ENCODE measurements at places on chromosomes 16 and 17.
A peak's percentile ranks its signal among the peaks of the same experiment; 100 is the strongest.

GRCh38 chr17:980406-981291 is 1.1 kb upstream of the NXN start:
- DNase-seq: peak; percentile 91

DNA sequence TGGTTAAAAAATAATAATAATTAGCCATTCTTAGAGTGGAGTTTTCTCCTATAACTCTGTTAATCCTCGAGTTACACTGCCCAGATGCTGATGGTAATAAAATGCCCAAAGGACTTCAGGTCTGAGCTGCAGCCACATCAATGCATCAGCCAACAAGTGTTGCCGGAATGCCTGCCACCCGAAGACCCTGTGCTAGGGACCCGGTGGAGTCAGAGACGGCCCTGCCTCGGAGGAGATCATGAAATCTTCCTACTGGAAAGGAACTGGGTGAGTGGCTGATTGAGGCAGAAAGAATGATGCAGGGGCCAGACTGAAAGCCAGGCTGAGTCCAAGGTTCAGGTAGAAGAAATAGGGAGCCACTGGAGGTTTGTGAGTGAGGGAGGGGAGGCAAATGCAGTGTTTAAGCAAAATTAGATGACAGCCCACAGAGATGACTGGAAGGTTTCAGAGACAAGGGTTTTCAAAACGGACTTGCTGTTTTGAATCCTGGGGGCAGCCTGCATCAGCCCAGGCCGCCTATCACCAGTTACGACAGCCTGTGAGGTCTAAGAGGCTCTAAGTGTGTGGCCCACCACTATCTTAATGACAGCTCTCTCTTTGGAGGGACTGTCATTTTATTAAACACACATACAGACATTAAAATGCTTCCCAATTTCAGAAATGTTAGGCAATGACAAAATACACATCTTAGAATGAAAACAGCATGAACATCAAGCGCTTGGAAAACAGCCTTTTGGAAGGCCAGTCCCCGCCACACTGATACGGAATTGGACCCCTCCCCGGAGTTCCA is 100.0 kb downstream of the ZNF423 start:
- no peak for DNase-seq

DNA sequence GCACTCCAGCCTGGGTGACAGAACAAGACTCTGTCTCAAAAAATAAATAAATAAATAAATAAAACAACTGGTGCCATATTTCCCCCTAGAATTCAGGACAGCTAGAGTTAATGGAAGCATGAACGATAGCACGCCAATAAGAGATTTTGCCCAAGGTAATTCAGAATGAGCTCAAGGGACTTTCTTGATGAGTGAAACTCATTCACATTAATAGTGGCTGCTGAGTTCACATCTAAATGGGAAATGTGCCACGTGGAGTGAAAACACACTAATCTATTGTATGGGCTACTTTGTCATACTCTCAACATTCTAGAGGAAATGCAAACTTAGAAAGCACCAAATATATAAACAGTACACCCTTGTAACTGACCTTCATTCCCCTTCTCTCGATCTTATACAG is 47.4 kb upstream of the PSMD7 start:
- DNase-seq: peak; percentile 45

DNA sequence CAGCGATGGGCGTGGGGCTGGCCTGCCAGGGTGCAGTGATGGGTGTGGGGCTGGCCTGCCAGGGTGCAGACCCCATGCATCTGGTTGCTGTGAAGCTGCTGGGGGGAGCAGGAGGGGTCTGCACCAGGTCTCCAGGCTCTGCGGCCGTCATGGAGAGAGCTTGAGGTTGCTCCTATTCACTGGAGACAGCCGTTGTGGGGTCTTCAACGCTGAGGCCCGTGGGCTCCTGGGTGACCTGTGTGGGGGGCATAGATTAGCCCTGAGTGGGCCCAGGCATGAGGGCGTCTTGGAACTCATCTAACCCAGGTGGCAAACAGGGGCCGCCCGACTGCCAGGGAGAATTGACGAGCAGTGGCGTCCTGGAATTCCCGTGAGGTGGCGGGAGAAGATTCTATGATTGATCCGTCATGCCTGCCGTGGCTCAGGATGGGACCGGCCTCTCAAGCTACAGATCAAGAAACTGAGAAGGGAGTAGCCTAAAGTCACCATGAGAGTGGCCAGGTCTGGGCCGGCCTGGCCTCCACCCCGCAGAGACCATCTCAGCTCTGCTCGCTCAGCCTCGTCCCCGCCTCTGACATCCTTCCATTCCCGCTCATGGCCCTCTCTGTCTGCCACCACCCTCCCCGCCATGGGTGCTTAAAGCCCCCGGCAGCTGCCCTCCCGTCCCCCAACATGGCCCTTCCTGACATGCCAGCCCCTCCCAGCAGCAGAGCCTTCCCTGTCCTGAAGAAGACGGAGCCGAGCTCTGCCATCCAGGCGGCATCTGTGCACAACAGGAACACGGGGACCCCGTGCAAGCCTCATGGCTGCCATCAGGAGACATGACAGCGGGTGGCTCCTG is 50.7 kb upstream of the ACSF3 start:
- DNase-seq: no peak

DNA sequence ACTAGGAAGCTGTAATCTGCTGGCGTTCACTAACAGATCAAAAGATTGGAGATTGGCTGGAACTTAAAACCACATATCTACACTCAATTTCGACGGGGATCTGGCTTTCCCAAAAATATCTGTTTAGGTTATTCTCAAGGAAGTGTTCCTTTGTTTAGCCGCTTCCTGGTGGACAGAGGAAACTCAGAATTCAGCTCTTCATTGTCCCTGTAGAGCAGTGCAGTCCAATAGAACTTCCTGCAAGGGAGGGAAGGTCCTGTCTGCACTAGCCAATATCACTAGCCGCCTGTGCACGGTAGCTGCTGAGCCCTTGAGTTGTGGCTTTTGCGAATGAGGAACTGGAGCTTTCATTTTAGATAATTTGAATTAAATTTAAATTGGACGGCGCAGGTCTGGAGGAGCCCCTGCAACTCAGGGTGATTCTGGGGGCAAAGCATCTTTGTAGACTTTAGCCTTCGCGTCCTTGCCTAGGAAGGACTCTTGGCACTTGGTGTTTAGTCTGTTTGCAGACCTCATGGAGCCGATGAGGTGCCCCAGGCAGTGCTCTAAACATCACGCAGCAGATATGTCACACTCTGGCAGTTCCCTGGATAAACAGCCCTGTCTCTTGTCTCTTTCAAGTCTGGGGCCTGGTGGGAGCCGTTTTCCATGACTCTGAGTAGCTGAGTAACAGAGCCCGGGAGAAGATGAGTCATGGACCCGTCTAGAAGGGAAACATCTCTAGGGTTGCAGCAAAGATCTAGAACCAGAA is 122.2 kb downstream of the CCDC182 start:
- DNase-seq: no peak

DNA sequence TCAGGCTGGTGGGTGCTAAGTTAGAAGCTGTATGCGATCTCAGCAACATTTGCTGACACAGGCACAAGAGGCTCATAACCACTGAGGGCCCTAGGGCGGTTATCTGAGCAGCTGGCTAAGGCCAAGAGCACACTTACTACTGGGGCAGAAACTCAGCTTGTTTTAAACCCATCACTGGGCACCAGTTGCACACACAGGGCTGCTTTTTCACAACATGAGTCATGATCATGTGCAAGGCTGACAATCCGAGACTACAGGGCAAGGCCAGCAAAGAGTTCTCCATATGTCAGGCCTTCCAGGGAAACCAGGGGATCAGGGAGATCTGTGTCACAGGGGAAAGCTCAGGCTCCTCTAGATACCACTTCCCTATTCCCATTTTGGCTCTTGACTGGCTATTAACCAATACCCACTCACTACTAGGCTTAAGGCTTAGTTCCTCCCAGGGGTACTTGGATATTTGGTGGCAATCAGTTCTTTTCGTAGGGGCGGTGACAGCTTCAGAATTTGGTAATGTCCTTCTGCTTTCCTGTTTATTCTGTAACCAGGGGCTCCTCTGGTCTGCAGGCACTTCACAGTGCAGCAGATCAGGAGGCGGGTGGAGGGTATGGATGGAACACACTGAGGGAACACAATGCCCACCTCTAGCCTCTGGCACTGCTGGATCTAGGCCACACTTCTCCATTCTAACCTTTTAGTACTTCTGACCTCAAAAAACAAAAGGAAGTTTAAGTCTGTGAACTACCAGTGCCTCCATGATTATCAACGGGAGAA is 44.9 kb upstream of the ERN1 start:
- DNase-seq: peak; percentile 86

DNA sequence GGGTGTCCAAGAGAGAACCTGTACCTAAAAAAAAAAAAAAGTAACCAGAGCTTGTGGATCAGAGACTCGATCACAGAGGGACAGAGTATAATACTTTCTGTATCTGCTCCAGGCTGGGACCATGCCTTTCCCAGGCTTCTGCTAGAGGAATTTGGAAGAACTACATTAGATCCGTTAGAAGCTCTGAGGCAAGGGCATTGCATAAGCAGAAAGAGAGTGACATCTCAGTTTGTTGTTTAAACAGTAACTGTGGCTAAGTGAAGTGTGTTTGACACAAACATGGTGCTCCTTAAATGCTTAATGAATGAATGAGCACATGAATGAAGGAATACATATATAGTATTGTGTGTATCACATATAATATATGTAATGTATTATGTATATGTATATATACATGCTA is 131.2 kb downstream of the HS3ST3B1 start:
- DNase-seq: no peak

- DNase-seq: no peak
Observed at GRCh38 chr17:35841101-35841500, 27.6 kb downstream of the HEATR9 start.

- no peak for DNase-seq
Observed at GRCh38 chr16:78576941-78577340, 477.5 kb downstream of the WWOX start.

GRCh38 chr17:55432358-55433028 is 10.9 kb upstream of the MMD start:
- DNase-seq: no peak

DNA sequence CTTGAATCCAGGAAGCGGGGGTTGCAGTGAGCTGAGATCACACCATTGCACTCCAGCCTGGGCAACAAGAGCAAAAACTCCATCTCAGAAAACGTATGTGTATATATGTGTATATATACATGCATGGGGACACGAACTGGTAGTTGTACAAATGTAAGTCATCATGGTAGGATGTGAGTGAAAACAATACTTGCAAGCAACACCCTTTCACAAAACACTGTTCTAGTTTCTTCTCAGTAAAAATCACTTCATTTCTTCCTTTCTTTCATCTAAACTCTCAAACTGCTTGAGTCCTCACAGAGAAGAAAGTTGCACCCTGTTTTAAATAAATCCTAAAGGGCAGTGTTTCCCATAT is 51.8 kb downstream of the METTL16 start:
- DNase-seq: no peak

GRCh38 chr17:37825851-37826250 is 81.0 kb upstream of the HNF1B start:
- DNase-seq: no peak

DNA sequence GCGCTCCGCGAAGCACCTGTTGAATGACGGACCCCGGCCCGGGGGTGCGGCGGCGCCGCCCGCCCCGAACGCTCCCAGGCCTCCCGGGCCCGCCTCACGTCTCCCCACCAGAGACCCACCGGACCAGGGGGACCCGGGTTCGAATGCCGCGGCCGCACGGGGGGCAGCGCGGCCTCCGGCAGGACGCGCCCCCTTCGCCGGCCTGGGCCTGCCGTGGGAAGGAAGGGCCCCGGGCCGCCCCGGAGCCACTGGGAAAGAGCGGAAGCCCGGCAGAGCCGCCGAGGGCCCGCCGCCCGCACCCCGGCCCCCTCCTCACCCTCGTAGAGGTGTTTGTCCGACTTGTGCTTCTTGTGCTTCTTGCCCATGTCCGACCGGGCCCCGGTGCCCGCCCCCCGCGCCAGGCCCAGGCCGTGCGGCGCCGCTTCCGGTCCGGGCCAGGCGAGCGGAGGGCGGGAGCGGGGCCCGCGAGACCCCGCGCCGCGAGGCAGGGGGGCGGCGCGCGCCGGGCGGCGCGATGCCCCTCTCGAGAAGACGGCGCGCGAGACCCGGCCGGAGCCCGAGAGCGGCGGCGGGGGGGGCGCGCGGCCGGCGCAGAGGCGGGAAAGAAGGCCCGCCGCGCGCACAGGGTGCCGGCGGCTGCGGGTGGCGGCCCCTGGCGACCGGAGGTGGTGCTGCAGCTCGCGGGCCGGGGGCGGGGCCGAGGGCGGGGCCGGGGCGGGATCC is at the start of gene BRD7:
TSS of gene BRD7 (minus strand) at position 579 of the 723 bp plus-strand sequence. CDS start at position 365, 214 bp downstream.
- DNase-seq: no peak

GRCh38 chr16:1330260-1330914 is 3.1 kb upstream of the BAIAP3 start:
- no peak for DNase-seq

GRCh38 chr16:4828567-4829321 is 18.3 kb downstream of the GLYR1 start:
- no peak for DNase-seq

- DNase-seq: peak; percentile 44
Observed at GRCh38 chr17:80826955-80827645, 164.5 kb upstream of the CHMP6 start.

GRCh38 chr16:2523801-2524231 is 3.6 kb downstream of the AMDHD2 start:
- no peak for DNase-seq

DNA sequence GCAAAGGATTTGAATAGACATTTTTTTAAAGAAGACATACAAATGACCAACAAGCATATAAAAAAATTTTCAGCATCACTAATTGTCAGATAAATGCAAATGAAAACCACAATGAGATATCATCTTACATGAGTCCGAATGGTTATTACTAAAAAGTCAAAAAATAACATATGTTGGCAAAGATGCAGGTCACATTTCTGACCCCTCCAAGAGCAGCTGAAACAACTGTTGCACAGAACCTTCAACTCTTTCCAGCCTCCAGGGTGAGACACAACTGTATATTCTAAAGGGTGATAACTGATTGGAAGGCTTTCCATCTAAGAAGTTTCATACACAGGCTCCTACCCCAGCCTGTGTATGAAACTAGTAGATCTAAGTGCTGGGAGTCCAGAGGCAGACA is 51.9 kb downstream of the SLFN5 start:
- no peak for DNase-seq

GRCh38 chr16:84690088-84690819 is 9.5 kb upstream of the USP10 start:
- DNase-seq: no peak

GRCh38 chr17:33140413-33141099 is 148.9 kb downstream of the SPACA3 start:
- DNase-seq: no peak

DNA sequence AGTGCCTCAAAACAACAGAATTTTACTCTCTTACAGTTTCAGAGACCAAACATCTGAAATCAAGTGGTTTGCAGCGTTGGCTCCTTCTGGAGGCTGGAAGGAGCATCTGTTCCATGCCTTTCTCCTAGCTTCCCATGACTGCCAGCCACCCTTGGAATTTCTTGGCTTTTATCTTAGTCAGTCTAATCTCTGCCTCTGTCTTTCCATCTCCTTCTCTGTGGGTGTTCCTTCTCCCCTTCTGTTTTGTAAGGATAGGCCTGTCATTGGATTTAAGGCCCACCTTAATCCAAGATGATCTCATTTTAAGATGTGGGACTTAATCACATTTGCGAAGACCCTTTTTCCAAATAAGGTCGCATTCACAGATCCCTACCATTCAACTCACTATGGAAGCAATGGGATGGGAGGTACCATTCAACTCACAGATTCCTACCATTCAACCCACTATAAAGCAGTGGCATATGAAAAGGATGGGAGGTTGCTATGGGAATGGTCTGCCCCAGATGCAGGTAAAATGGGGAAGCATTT is 321.8 kb downstream of the WWOX start:
- no peak for DNase-seq

- DNase-seq: no peak
Observed at GRCh38 chr16:82264756-82265155, 94.7 kb upstream of the MPHOSPH6 start.
